Sigmoid colon (tissue), 7 donors: ENCODE measurements at places on chromosomes 11 and 22. TPM values are rescaled to one million over a fixed set of nuclear protein-coding genes. Genes with fewer than 3 reads are reported as not detected.

- no peak for DNase-seq
Observed at GRCh38 chr11:131056036-131056435, 139.8 kb upstream of the SNX19 start.

GRCh38 chr11:94058630-94059029 lies 37.5 kb downstream of the HEPHL1 start:
- DNase-seq = no peak

DNA sequence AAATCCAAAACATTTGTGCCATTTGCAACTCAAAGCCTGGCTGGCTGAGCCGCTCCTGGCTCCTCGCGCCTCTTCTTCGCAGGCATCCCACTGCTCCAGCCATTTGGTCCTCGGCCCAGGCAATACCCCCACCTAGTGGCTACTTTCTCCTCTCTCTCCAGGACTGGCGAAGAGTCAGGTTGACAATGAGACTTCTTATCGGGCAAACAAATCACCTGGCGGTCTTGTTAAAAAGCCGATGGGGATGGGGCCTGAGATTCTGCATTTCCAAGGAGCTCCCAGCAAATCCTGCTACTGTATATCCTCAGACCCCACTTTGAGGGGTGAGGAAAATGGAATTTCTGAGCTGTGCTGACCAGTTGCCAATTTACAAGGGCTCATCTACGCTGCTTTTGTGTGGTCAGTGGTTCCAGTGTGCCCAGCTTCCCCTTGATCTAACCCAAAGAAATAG lies 89.0 kb downstream of the ISX start:
- DNase-seq = peak; percentile 67

Gene CENPM
- total RNA-seq = 2.5 TPM

Gene RIN1
- 0.68 TPM for total RNA-seq
